Left renal pelvis (tissue), 4 donors: ENCODE measurements at places on chromosomes 12 and 14.

DNA sequence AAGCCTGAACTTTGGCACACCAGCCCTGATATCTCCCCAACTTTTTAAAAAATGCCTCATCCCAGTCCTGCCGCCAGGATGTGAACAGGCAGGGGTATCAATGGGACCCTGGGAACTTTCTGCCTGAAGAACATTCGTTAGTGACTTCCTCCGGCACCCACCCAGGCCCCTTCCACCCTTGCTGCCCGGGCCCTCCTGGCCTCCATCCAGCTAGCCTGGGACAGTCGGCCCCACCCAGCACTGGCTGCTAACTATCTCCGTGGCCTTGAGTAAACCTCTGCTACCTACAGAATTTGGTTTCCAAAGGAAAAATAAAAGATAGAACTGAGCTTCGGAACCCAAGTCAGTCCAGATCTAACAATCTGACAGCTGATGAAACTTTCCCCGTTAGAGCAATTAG lies 14.3 kb downstream of the SCARB1 start:
- DNase-seq = no peak

DNA sequence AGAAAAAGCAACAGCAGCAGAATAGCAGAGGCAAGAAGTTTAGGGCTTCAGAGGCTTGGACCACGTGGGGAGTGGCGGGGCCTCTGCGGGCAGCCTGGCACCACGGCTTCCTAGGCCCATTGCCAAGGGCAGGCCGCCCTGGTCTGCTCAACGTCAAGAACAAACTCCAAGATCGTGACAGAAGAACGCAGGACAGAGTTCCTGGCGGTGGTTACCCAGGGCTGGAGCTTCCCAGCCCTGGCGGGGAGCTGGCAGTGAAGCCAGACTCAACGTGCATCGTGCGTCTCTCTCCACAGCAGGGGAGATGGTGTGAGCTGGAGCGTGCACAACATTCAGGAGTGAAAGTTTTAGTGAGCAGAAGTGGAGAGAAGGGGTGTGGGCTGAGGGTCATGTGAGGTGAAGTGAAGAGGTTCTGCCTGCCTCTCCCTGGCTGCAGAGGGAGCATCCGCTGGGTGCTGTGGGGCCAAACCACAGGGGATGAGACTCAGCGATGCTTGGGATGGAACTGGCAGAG lies 13.9 kb upstream of the CACNA2D4 start:
- DNase-seq = no peak

- no peak for DNase-seq
These were observed 60.0 kb downstream of the PPFIBP1 start for GRCh38 chr12:27583981-27584380.

GRCh38 chr12:78697817-78698415 lies 166.7 kb upstream of the SYT1 start:
- no peak for DNase-seq
